Activated CD4-positive, CD25-positive, alpha-beta regulatory T cell (primary cell): ENCODE measurements at places on chromosomes 7 and 10.

DNA sequence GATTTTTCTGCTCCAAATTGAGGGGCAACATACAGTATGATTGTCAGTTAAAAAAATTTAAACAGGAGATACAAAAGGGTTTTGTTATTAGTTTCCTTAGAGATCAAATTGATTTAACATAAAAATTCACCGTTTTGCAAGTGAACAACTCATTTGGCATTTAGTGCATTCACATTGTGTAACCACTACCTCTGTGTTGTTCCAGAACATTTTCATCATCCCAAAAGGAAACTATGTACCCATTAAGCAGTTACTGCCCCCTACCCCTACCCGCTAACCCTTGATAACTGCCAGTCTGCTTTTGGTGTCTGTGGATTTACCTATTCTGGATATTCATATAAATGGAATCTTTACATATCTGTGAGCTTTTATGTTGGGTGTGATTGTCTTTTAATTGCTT, 3.1 kb downstream of the ZRANB1 start:
- DNase-seq = no peak

GRCh38 chr7:95905167-95905566, 132.8 kb downstream of the DYNC1I1 start:
- DNase-seq = no peak

GRCh38 chr10:104446151-104446550, 92.5 kb downstream of the CFAP58 start:
- no peak for DNase-seq

DNA sequence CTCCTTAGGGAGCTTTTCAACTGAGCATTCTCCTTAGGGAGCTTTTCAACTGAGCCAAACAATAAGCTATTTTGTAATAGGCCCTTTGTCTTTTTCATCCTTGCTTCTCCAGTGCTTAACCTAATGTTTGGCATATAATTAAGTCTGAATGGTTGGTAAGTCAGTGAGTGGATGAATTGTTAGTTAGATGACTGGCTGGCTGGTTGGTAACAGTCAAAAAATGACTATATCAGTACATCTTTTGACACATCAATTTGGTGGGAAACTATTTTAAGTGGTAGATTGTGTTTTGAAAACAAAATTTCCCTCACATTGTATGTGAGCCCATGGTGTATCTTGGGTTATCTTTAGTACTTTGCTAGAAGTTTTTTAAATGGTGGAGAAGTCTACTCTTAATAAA, 16.4 kb downstream of the ING3 start:
- no peak for DNase-seq

- DNase-seq = no peak
Observed at GRCh38 chr10:110020265-110020664, 12.5 kb downstream of the ADD3 start.

GRCh38 chr10:112639298-112639697, 192.3 kb downstream of the VTI1A start:
- DNase-seq = no peak

GRCh38 chr10:102738692-102739121, 5.0 kb upstream of the WBP1L start:
- DNase-seq = no peak
